NCI-H1694 (cell line): ENCODE measurements at places on chromosomes 5 and 9.

DNA sequence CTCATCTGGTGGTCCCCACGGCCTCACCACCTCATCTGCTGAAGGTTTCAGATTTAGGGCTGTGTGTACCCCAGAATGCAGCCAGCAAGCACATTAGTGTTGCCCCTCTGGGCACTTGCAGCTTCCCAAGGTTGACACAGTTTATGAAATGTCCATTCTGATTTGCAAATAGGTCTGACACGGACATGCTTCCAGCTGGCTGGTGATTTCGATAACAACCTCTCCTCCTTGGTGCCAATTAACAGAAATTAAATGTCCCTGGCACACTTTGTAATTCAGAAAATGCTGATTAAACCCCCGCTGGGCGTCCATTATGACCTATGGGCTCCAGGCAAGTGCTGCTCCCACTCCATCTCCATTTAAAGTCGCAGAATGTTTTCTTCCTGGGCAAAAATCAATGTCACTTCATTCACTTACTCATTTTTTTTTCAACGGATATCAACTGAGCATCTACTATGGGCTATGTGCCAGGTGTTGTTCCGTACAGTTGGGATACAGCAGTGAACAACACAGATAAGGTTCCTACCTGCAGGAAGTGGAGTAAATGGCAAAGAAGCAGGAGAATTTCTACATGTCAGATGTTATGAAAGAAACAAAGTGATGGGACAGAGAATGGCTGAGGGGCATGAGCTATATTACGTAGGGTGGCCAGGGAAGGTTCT is 32.0 kb downstream of the PLAC8L1 start:
- DNase-seq: no peak

DNA sequence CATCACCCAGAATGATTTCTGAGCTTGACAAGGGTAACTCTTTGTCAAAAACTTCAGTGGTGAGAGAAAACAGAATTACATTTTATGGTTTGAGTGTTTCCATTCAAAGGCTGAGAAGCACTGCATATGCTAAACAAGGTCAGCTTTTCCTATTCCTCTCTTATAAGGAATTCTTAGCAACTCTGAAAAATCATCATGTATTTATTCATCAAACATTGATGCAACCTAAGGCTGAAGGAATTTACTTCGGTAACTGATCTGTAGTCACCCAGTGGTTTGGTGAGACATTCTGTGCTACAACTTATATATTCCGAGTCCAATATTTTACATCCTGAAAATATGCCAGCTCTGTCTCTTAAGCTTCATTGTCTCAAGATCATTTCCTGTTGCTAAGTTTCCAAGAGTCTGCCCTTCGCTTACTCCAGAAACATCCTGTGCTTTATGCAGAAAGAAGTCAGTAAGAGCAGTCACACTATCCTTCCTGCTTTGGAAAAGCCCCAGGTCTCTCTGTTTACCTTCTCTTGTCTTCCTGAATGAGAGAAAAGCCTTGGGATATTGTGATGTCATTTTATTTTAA is 176.6 kb upstream of the TBCA start:
- DNase-seq: no peak

DNA sequence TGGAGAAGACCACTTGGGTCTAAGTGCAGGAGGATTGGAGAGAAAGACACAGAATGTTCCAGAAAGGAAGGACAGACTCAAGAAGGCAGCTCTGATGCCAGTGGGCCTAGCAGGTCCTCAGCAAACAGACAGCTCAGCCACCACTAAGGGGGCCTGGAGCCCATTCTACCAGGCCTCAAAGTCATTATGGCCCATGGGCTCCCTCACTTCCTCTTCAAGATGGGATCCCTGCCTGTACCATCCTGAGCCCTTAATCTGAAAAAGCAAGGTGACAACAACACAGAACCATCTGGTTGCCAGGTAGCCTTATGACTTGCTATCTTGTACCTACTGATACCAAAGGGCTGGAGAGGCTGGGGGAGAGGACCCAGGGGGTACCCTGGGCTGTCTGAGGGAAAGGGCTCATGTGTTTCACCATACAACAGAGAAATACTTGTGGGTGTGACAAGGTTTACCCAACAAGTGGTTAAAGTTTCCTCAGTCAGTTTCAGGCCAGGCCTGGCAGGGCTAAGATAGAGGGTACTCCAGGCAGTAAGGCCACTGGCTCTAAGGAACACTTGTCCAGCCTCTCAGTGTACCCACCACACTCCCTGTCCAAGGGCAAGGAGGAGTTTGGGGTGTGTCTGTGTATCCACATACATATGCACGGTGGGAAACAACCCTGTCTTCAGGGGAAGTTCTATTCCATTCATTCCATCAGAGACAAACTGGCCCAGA is 30.7 kb downstream of the TCF7 start:
- no peak for DNase-seq

- no peak for DNase-seq
Measured at GRCh38 chr5:22662391-22662790, 190.8 kb downstream of the CDH12 start.

- DNase-seq: peak; percentile 67
Measured at GRCh38 chr5:164013077-164013670, 507.8 kb downstream of the MAT2B start.

GRCh38 chr9:131635892-131636291 is 90.6 kb downstream of the PRRT1B start:
- DNase-seq: no peak

- no peak for DNase-seq
Measured at GRCh38 chr5:172692451-172692850, 51.4 kb downstream of the NEURL1B start.

GRCh38 chr9:137742698-137743097 is 123.9 kb downstream of the EHMT1 start:
- DNase-seq: no peak
